CD4-positive, alpha-beta T cell treated with Interleukin-6 for 4 hours (primary cell): ENCODE measurements at places on chromosomes 6 and 20.

DNA sequence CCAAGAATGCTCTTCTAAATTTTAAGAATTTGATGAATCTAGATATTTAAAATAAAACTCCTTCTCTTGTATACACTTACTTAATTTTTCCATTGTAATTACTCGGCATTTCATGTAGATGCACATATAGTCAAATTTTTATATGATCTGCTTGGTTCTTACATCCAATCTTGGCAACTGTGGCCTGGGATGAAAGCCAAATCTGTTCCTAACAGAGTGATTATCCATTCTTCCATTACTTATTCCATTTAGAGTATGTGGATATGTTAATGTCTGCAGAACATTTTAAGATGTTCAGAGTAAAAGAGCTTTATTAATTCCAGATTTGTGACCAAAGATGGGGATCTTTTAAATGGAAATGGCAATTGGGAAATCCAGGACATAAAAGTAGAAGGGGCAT lies 144.1 kb upstream of the PDE7B start:
- no peak for DNase-seq

- no peak for DNase-seq
Observed at GRCh38 chr6:26122402-26122792, 35.2 kb downstream of the HFE start.

DNA sequence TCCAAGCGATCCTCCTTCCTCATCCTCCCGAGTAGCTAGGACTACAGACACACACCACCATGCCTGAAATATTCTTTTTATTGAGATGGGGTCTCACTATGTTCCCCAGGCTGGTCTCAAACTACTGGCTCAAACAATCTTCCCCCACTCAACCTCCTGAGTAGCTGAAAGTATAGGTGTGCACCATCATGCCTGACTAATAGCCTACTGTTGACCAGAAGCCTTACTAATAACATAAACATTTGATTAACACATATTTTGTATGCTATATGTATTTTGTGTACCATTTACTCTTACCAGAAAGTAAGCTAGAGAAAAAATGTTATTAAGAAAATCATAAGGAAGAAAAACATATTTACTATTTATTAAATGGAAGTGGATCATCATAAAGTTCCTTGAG lies 11.9 kb upstream of the WFDC10A start:
- no peak for DNase-seq

DNA sequence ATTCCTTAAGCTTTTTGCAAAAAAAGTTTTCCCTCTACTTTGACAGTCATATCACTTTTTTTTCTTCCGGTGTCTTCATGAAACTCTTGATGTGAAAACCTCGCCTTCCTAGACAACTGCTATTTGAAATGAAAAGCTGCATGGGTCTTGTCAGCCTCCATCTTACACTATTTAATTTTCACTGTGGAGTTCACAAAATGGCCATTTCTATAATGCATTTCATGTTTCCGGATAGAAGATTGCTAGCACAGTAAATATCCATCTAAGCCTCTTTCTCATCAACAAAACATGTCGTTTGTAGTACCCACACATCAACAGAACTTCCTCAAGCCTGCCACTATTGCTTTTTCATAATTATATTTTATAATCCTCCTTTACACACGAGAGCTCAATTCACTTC lies 204.9 kb upstream of the ID4 start:
- DNase-seq = no peak

- peak; percentile 21 for DNase-seq
Observed at GRCh38 chr6:36955136-36955535, 598 bp downstream of the PI16 start.

DNA sequence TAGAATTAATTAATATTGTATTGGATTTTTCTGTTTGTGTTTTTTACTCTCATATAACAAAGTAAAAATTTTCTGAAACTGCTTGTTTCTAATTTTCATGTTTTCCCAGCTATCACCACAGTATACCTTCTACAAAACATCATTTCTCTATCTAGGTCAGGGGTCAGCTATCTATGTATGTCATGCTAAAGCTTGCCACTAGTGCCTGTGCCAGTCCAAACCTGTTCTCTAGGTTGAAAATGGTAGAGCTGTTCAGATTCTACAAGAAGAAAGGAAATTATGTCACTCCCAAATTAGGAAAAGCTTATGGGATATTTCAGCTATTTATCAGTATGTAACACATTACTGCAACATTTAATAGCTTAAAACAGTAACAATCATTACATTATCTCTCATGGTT lies 5.8 kb upstream of the ME1 start:
- no peak for DNase-seq

- no peak for DNase-seq
Observed at GRCh38 chr6:37340639-37340943, 13.2 kb upstream of the RNF8 start.

- DNase-seq = no peak
Observed at GRCh38 chr20:20903773-20904500, 191.5 kb upstream of the RALGAPA2 start.

GRCh38 chr6:128240024-128240428 lies 280.4 kb downstream of the PTPRK start:
- no peak for DNase-seq

DNA sequence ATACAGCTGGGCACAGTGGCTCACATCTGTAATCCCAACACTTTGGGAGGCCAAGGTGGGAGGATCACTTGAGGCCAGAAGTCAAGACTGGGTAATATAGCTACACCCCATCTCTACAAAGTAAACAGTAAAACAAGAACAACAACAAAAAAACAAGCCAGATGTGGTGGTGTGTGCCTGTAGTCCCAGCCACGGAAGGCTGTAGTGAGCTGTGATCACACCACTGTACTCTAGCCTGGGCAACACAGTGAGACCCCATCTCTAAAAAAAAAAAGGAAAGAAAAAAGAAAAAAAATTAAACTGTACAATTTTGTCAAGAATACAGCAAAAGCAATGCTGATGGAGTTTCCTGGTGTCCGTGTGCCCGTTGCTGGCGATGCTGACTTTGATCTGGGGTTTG lies 47.2 kb upstream of the SLCO4A1 start:
- no peak for DNase-seq

- no peak for DNase-seq
Observed at GRCh38 chr6:57135885-57136284, 36.2 kb upstream of the BAG2 start.

DNA sequence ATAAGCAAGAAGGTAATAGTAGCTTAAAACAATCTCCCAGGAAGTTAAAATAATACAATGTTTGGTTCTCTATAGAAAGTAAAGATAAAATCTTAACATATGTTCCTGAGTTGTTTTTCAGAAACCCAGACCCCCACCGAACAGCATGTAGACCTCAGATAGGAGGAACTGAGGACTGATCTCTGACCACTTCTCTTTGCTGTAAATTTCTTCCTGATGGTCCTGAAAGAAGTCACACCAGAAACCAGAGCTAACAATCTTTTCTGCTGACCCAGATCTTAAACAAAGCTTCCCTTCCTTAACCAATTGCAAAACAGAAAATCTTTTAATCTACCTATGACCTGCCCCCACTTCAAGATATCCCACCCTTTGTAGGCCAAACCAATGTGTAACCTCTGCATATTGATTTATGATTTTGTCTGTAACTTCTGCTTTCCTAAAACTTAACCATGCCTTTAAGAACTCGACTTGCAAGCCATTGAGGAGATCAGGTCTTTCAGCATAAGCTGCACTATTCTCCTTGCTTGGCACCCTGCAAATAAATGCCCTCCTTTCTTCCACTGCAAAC lies 21.9 kb upstream of the BEND6 start:
- DNase-seq = no peak

DNA sequence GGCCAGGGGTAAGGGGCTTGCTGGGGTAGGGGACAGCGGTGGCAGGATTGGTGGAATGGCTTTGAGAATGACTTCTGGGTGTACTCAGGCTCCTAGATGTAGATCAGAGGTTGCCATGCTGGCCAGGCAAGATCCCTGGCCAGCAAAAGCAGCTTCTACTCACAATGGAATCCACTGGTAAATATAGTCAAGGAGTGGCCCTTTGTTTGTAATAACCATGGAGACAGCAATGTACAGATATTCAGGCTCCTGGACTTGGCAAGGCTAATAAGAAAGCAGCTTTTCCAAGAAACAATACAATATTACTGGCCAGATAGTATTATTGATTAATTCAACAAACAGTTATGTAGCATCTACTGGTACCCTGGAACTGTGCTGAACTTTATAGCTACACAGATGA lies 37.9 kb downstream of the CDH26 start:
- DNase-seq = no peak

- DNase-seq = no peak
Observed at GRCh38 chr6:113668641-113669408, 188.3 kb upstream of the MARCKS start.

GRCh38 chr20:41499961-41500725 lies 118.0 kb downstream of the CHD6 start:
- no peak for DNase-seq

GRCh38 chr6:121356575-121356974 lies 22.3 kb upstream of the TBC1D32 start:
- DNase-seq = no peak

- peak; percentile 6 for DNase-seq
Observed at GRCh38 chr6:26205625-26206574, 118.7 kb downstream of the HFE start.

DNA sequence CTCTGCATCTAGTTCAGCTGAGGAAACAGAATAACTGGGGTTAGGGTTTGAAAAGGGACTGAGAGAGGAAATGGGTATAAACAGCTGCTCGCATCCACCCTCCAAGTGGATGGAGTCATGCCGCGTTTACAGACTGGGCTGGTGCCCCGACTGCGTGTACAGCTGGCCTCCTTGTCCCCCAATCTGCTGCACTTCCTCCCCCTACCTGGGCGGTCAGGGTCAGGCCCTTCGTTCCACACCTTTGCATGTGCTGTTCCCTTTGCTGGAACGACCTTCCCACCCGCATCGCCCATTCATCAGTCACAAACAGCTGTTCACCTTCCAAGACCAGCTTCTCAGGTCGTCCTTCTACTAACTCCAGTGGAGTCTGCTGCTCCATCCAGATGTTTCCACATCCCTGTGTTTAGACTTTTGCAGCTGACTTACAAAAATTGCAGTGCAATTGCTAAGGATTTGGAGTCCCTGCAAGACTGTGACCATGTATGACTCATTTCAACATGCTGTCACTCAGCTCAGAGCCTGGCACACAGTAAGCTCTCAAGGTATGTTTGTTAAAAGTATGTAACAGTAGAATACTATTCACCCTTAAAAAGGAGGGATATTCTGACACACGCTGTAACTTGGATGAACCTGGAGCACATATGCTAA lies 129.3 kb downstream of the DTNBP1 start:
- no peak for DNase-seq

GRCh38 chr6:5776104-5776503 lies 230.6 kb downstream of the NRN1 start:
- DNase-seq = no peak

DNA sequence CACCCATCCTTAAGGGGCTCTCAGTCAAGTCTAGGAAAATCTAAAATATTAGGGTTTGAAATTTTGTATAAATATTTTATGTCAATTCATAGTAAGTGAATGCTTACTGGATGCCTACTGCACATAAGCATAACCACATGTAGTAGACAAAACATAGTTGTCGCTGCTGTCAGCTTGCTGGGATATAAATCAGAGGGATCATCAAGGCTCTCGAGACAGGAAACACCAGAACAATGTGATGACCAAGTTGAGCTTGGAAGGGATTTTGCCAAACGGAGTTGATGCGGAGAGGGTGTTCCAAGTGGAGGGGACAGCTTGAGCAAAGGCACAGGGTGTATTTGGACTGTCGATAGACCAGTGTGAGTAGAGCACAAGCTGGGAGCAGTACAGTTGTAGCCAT lies 105.8 kb upstream of the SUPT3H start:
- no peak for DNase-seq
